CD4-positive, alpha-beta T cell treated with Interleukin-4 for 4 hours (primary cell): ENCODE measurements at places on chromosomes 1 and 21.

DNA sequence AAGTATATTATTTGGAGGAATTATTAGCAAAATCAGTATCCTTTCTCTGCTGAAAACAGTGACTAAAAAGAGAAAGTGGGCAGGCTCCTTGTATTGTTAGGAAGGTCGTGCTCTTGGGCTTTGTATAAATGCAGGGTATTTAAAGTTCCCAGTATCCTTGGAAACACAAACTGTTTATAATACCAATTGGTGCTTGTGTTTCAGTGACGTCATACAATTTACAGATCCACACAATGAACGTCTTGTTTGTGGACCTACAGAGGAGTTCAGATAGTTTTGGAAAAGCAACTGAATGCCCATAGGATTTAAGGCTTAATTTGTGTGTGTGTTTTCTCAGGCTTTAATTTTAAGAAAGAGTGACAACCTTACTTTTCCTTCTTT is 168.2 kb downstream of the RASAL2 start:
- DNase-seq: no peak

GRCh38 chr1:27235827-27236226 is 1.4 kb downstream of the WDTC1 start:
- no peak for DNase-seq

GRCh38 chr1:11805422-11806306 is at the start of the genes CLCN6 and MTHFR:
TSS of gene CLCN6 (plus strand) at chr1:11806191. CDS start at chr1:11806263, 72 bp downstream.
TSS of gene MTHFR (minus strand) at chr1:11805964. CDS start at chr1:11803116, 2,848 bp downstream.
- peak; percentile 97 for DNase-seq

DNA sequence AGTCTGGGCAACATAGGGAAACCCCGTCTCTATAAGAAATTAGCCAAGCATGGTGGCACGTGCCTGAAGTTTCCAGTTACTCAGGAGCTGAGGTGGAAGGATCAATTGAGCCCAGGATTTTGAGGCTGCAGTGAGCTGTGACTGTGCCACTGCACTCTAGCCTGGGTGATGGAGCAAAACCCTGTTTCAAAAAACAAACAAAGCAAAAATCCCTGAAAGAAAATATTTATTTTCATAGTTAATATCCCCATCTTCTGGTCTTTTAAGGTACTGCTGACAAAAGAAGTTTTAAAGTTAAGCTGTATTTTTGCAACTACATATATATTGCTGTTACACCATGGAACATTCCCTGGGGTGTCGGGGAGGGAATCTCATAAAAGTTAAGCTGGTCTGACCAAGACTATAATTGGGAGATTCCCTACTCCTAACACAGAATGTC is 26.0 kb downstream of the VAMP4 start:
- no peak for DNase-seq

DNA sequence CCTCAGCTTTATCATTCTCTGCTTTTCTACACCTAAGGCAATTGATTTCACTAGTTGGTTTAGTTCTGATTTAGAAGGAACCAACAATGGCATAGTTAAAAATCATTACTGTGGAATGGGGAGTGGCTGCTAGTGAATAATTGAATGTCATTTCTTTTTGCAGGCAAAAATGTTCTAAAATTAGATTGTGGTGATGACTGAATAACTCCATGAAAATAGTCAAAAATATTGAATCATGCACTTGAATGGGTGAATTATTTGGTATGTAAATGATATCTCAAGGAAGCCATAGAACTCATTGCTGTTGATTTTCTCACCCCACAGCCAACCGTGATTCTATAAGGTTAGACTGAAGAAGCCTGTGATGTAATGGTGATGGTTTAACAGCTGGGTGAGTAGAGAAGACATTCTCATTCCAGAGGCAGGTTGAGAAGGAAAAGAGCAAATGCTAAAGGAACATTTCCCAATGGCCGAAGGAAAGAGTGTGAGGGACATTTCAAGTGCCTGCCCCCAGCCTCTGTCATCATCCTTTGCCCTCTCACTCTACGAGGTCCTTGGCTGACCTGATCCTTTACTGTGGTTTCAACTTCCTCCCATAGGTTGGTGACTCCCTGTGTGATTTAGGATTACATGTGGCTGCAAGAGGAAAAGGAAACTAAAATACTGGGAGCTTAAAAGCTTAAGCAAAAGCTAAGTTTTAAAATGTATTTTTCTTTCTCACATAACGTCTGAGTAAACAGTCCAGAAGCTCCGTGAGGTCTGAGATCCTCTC is 12.5 kb downstream of the OVAAL start:
- DNase-seq: no peak

DNA sequence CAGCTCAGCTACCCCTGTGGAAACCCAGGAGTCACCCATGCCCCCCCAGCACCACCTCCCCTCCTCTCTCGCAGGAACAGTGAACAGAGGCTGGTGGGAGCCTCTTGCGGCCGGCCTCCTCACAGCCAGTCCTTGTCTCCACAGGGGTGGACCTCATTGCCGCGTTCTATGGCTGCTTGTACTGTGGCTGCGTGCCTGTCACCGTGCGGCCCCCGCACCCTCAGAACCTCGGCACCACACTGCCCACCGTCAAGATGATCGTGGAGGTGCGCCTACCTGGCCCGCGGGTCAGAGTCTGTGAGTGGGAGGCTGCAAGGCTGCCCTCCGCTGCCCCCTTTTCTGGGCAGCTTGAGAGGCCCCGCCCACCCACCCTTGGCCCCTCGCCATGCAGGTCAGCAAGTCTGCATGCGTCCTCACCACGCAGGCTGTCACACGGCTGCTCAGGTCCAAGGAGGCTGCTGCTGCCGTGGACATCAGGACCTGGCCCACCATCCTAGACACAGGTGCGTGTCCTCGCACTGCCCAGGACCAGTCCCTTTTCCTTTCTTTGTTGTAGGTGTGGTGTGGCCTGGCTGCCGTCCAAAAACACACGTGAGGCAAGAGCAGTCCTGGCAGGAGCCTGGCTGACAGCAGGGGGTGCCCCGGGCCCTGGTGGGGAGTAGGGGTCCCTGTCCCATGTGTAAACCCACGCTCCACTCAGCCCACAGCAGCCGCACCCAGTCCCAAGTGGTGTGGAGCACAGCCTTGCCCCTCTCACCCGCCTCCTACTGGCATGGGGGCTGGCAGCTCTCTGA is 50.3 kb downstream of the S100B start:
- DNase-seq: no peak

- peak; percentile 33 for DNase-seq
Measured at GRCh38 chr1:229271448-229272159, 693 bp downstream of the RAB4A start.

GRCh38 chr1:115198938-115199337 is 109.6 kb upstream of the TSPAN2 start:
- DNase-seq: no peak

- DNase-seq: no peak
Measured at GRCh38 chr1:187047298-187047697, 218.5 kb downstream of the PLA2G4A start.

DNA sequence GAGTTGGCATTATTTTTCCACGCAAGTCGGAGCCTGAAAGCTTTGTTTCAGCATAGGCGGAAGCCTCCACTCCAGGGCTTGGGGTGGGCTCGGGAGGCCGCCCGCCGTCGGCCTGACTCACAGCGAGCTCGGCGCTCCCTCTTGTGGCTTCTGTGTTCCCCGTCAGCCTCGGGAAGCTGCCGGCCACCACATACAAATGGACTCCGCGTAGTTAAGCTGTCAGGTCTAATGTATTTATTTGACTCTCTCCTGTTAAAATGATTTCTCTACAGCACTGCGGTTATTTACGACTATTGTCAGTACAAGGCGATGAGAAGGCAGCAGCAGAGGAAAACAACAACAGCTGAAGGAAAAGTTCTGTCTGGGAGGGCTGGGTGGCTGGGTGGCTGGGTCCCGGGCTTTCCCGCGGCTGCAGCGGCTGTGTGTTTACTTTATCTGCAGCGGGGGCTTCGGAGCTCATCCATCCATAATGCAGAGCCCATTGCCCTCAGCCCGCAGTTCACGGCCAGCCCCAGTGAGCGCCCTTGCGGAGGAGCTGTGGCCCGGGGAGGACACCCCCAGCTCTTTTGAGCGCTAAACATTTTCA is 375.7 kb upstream of the CAMK1G start:
- no peak for DNase-seq

- peak; percentile 53 for DNase-seq
Measured at GRCh38 chr1:42319871-42320484, 15.1 kb downstream of the FOXJ3 start.

DNA sequence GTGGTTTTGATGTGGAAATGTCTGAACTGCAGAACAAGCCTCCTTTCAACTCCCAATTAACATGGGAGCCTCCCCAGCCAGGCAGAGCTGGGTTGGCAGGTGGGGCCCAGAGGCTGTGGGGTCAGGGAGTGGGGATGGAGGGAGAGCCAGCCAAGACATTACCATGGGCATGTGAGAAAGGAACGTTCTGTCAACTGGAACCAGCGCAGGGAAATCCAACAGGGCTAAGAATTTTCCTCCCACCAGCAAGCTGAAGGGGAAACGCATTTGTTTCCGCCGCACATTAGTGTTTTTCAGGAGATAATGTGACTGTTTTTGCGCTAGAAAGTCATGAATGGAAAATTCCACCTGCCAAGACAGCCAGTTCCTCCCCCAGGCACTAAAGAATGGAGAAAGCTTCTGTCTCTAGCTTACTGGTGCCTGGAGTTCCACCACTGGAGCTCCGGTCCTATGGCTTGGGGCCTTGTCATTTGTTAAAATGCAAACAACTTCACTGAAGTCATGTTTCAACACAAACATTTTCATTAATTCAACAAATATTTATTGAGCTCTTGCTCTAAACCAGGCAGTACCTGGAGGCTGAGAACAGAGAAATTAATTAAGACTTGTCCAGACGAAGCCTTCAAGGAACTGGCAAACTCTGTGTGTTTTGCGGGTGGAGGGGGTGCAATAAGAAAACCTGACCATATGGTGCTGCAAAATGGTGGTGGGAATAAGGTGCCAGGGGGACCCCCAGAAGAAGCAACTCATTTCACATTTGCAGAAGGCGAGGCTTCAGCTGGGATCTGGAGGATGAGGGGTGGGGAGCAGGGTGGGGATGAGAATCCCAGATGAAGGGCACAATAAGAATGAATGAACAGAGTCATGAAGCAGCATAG is 305.1 kb downstream of the MATN1 start:
- DNase-seq: no peak

DNA sequence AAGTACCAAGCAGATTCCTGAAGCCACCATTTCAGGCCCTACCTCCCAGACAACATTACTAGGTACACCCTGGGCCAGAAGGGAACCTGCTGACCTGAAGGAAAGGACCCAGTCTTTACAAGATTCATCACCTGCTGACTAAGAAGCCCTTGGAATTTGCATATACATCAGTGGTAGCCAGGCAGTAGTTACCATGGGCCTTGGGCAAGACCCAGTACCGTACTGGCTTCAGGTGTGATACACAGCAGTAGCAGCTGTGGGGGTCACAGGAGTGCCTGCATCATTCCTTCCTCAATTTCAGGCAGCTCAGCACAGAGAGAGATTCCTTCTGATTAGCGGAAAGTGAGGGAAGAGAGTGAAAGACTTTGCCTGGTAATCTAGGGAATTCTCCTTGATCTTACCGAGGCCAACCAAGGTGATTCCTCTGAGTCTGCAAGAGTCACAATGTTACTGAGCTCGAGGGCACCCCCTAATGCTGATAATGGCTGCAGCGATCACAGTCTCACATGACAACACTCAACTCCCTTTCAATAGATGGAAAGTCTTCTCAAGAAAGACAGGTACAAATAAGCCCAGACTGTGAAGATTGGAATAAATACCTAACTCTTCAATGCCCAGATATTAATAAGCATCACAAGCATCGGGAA is 22.0 kb upstream of the UHMK1 start:
- DNase-seq: no peak
